ENCODE measurements at places on chromosomes 6 and 20.

GRCh38 chr6:141026504-141026903, 1106.2 kb upstream of the GJE1 start:
- DNase-seq, result no peak

GRCh38 chr20:49340161-49340966, 62.5 kb upstream of the ZNFX1 start:
- DNase-seq, result no peak

DNA sequence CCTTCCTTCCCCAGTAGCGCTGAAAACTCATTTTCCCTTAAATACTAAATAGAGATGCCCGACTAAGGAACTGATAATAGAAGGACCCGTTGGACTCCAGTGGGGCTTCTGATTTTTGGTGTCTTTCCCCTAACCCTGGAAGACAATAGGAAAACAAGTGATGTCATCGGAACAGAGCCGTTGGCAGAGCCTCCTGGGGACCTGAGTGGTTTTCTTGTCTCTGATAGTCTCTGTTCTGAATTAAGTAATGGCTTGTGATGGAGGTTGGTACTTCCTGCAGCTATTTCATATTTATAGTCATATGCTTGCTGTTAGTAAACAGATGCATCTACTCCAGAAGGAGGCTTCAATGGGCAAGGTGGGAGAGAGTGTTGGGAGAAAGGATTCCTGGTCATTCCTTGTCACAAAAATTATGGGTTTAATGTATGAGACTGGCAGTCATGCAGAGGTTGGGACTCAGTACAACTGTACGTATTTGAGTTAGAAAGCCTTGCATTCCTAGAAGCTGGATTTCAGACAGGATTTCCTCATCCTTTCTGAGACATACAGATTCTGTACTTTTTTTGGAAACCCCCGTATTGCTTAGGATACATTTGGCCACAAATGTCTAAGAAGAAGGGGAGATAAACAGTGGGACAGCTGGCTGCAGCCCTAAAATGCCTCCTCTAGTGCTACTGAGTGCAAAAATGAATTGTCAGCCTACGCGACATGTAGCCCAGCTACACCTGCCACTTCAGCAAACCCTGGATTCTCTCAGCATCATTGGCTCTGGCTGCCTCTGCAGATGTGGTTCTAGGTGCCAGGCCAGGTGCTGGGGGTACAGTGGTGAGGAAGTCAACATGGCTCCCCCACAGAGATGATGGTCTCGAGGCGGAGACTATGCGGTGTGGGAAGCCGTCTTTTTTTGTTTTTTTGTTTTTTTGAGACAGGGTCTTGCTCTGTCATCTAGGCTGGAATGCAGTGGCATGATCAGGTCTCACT, 38.1 kb downstream of the CDS2 start:
- no peak for DNase-seq

GRCh38 chr20:11852811-11853210, 64.9 kb upstream of the BTBD3 start:
- no peak for DNase-seq

DNA sequence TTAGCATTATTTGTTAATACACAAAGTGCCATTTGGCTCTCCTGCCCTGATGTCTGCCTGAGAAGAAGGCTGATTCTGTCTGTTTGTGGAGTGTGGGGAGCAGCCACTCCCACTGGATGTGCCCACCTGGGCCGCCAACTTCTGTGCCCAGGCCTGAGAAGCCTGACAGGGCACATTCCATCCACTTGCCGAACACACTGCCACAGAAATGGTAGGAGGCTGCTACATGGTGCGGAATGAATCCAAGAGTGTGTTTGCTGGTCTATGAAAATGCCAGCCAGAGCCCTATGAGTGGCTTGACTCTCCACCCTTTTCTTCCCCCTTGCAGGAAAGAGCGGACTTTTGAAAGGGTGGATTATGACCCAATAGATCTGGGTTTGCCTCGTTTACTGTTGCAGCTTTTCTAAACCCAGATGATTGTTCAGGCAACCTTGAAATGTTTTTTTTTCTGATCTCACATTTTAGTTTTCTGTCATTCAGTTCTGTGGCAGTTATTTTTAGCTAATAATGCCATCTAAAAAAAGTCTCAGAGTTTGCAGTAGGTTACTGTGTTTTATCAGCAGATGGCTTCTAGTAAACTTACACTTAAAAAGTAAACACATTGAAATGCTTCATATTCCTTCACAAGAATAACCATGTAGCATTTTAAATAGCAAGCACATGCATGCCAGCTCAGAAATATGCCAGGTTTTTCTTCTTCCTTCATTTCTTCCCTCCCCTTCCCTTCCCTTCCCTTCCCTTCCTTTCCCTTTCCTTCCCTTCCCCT, 196.5 kb downstream of the SLC35F1 start:
- DNase-seq, result no peak

DNA sequence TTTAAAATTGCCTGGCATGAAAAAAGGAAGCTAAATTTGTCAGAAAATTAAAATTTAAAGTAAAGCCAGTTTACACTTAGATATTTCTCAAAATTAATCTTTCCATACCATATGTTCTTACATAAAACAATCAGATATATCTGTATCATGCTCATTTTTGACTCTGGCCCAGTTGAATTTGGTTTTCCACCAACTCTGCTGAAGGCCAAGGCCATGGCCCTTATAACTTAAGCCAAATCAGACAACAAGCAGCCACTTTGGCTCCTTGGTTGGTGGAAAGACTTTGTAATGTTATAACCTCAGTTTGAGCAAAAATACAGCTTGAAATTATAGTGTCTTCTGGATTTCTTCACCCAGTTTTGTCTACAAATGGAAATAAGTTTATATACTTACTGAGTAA, 97.3 kb downstream of the CENPW start:
- DNase-seq, result no peak

GRCh38 chr6:144036835-144037195, 28.8 kb upstream of the PLAGL1 start:
- DNase-seq, result no peak

GRCh38 chr20:59823030-59823423, 110.4 kb downstream of the SYCP2 start:
- no peak for DNase-seq

DNA sequence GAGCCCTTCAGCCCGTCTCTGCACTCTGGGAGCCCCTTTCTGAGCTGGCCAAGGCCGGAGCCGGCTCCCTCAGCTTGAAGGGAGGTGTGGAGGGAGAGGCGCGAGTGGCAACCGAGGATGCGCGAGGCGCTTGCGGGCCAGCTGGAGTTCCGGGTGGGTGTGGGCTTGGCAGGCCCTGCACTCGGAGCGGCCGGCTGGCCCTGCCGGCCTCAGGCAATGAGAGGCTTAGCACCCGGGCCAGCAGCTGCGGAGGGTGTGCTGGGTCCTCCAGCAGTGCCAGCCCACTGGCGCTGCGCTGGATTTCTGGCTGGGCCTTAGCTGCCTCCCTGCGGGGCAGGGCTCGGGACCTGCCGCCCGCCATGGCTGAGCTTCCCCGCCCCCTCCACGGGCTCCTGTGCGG, 49.8 kb downstream of the GMPR start:
- DNase-seq, result no peak

DNA sequence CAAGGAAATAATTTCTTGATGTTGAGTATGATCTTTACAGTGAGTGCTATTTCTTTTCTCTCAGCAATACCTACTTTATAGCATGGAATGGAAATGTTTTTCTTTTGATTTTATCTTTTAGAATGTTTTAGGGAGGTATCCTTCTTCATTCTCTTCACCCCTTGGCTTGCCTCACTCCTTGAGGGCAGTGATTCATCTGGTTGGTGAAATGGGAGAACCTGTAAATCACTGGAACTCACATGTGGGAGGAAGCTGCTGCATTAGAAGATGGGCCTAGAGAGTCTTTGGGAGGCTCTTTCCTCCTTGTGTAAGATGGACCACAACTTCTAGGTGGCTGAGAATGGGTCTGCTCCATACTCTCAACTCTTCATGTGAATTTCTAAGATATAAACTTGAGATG, 244.8 kb upstream of the SYNCRIP start:
- no peak for DNase-seq

GRCh38 chr20:23007886-23008655, 27.0 kb upstream of the SSTR4 start:
- no peak for DNase-seq

- DNase-seq, result no peak
Observed at GRCh38 chr6:158059108-158059507, 77.4 kb downstream of the SYNJ2 start.

GRCh38 chr20:19598117-19598850, 159.8 kb upstream of the RIN2 start:
- DNase-seq, result no peak

GRCh38 chr6:11236076-11236750, 3.7 kb upstream of the NEDD9 start:
- DNase-seq, result no peak

- DNase-seq, result peak; percentile 49
Observed at GRCh38 chr20:20367575-20368417, at the start of gene INSM1. Gene INSM1, plus strand, starts transcription at chr20:20368104. Its CDS starts 164 bp downstream, at chr20:20368268.

DNA sequence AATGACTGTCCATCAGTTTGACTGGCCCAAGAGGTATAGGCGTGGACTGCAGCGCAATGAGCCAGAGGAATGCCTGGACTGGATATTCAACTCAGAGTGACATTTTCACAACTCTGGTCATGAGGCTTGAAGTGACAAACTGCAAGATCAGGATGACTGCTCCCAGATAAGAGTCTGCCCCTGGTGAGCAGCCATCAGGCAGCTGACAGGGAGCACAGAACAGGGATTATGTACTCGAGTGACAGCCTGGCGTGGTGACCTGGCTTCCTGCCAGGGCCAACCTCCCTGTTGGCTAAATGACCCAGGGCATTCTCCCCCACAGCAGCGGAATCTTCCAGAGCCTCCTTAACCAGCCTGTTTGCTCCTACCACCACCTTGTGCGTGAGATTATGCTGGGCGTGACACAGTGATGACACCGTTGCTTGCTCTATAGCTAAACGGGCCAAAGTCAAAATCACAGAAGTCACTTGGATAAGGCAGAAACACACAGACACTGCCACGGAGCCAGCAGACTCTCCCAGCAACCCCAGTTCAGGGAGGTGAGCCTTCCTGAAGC, 209.1 kb upstream of the JARID2 start:
- peak; percentile 61 for DNase-seq

GRCh38 chr6:514396-514978, 122.9 kb downstream of the IRF4 start:
- peak; percentile 82 for DNase-seq

DNA sequence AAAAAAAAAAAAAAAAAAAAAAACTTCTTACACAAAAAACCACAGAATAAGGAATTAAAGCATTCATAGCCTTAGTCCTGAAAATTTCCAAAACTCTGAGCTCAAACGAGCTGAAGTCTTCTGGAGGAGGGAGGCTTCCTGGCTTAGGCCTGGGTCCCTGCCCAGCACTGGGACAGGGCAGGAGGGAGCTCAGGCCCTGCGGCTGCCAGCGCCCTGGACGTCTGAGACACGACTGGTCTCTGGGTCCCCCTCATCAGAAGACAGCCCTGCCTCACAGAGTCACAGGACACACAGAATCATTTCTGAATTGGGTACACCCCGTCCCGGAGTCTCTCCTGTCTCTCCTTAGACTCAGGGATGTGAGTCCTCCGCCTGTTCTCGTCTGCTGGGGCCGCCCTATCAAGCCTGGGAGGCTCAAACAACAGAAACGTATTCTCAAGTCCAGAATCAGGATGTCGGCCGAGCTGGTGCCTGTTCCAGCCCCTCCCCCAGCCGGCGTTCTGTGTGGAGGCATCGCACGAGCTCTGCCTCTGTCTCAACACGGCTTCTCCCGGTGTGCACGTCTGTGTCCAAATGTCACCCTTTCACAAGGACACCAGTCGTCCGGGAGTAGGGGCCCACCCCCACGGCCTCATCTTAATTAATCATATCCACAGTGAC, 39.4 kb downstream of the ZBTB46 start:
- DNase-seq, result peak; percentile 32

DNA sequence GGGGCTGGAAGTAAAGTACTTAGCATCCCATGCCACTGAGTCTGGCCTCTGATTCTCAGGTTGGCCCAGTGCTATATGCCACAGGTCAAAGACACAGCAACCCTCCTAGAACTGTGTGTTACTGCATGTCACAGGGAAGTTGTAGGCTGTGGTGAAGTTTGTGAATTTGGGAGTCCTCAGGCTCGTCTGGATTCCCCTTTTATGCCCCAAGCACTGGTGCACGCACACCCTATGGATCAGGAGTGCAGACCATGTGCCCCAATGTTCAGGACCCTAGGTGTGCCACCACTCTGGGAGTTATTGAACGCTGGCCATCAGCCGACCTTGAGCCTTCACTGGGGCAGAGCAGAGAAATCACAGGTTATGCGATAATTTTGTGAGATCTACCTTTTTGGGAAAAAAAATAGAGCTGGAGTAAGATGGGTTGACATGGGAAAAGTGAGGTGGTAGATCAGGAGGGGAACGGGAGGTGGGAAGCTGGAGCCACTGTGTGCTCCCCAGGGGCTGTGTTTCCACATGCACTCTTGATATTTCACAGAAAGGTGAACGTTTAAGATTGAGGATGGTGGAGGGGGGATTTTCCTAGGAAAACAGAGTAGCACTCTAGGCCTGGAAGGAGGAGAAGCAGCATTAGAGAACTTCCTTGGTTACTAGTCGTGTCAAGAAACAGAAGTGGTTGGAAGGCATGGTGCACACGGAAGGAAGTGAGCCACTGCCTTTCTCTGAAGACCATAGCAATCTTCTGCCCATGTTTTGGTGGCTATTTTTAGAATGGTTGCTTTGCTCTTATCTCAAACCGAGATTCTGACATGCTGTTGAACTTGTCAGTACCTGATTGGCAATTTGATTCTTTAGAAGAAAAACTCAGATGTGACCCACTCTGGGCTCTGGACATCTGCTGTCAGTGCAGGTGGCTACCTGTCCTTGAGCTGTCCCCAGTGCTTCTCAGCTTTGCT, 44.1 kb downstream of the DUSP22 start:
- no peak for DNase-seq

- peak; percentile 6 for DNase-seq
Observed at GRCh38 chr20:14782731-14783130, 445.3 kb upstream of the FLRT3 start.

GRCh38 chr20:3616250-3616649, 46.9 kb downstream of the GFRA4 start:
- peak; percentile 44 for DNase-seq

DNA sequence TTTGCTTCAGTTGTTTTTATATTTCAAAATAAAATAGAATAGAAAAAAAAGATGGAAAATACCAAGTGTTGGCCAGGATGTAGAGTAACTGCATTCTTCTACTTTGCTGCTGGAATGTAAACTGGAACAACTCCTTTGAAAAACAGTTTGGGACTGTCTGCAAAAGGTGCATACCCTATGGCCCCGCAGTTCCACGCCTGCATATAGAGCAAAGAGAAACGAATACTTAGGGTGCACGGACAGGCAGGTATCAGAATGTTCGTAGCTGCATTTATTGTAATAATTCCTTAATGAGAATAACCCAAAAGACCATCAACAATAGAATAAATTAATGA, 603 bp upstream of the RAB23 start:
- no peak for DNase-seq

- DNase-seq, result no peak
Observed at GRCh38 chr6:1215884-1216487, 95.9 kb upstream of the FOXQ1 start.

Measured in ELF-1 (cell line).